ENCODE measurements at places on chromosomes 1 and 21. TPM values are rescaled to one million over a fixed set of nuclear protein-coding genes. Genes with fewer than 3 reads are reported as not detected.

TMCO2 gene
- total RNA-seq = not detected

DNA sequence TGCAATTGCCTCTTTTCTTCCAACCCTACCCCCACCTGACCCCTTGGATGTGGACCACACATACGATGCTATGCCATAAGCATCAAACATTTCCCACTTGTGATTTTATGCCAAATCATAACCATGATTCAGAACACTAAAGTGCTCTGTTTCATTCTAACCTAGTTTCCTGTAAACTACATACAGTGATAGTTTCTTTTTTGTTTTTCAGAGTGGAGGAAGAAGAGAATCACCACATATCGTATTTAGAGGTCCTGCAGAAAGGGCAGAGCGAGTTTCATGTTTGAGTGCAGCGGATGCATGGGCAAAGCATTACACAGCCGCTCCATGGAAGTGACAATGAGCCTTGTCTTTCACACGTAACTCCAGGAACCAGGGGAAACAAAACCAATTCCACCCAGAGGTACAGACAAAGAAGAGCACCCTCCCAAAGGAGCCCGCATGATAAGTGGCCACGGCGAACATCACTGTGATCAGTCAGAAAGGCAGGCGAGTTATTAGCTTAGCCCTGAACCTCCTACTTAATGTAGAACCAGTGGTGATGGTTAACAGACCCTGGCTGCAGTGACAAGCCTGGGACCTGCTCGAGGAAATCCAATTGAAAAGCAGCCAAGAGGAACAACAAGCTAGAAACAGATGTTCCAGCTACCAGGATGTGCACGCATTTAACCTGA is 64.0 kb upstream of the ZNF281 start:
- H3K27ac ChIP-seq = no peak overlapping the region
- H3K36me3 ChIP-seq = no peaks in the 10 kb centered on the region
- peaks cover 8% of the 10 kb centered on the region for H3K27me3 ChIP-seq
- no peaks in the 10 kb centered on the region for H3K4me1 ChIP-seq
- H3K4me3 ChIP-seq = no peak overlapping the region

DNA sequence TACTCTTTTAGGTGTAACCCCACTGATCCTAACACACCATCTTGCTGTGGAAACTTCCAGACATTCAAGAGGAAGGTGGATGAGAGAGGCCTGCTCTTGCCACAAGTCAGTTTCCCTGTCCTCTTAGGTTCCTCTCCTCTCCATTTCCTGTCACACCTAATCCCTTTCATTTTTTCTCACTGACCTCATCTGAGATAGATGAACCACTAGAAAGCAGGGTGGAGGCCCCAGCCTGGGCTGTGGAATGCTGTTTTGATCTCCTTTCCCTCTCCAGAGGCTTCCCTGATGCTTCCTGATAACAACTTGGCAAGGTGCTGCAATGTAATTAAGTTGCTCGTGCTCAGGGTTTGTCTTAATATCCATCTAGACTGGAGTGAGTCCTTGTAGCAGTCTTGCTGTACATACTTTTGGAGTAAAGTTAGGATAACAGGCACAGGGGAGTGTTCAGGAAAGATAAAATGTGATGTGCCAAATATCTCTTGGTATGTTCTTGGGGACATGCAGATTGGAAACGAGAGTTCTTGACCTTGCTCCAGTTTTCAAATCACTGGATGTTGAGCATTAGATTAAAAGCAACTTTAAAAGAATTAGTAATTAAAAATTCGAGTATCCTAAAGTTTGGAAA is 11.2 kb downstream of the LRRC42 start:
- no peak for DNase-seq
- peaks cover 8% of the 10 kb centered on the region for H3K4me1 ChIP-seq
- H3K27ac ChIP-seq = peak overlapping the region; percentile 11
- no peak overlapping the region for H3K4me3 ChIP-seq

GRCh38 chr1:174916846-174917245 is 82.9 kb upstream of the CACYBP start:
- no peaks in the 10 kb centered on the region for H3K27me3 ChIP-seq
- no peak overlapping the region for H3K4me3 ChIP-seq
- DNase-seq = no peak
- no peak overlapping the region for H3K27ac ChIP-seq

- no peaks in the 10 kb centered on the region for H3K27me3 ChIP-seq
- DNase-seq = no peak
- H3K36me3 ChIP-seq = no peaks in the 10 kb centered on the region
- no peak overlapping the region for H3K4me3 ChIP-seq
- peaks cover 6% of the 10 kb centered on the region for H3K4me1 ChIP-seq
These were observed 38.3 kb downstream of the MORN1 start for GRCh38 chr1:2352897-2353550.

DNA sequence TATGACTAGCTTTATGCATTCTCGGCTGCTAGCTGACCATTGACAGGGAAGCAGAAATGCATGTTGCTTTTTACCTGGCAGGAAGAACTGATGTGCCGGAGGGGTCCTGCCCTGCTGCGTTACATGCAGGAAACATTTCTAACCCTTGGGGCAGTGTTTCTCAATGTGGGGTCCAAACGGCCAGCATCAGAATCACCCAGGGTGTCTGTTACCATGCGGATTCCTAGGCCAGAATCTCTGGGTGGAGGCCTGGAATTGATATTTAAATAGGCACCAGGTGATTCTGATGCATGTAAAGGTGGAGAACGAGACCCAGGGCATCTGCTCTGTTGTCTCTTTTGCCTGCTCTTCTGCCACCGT is 182.7 kb downstream of the PCP4 start:
- DNase-seq = no peak
- H3K4me1 ChIP-seq = no peaks in the 10 kb centered on the region
- H3K36me3 ChIP-seq = no peaks in the 10 kb centered on the region
- H3K4me3 ChIP-seq = no peak overlapping the region
- H3K27ac ChIP-seq = no peak overlapping the region

Measured in osteocyte (in vitro differentiated cells).